ENCODE measurements at places on chromosomes 1 and 21.
A peak's percentile ranks its signal among the peaks of the same experiment; 100 is the strongest.

- peak; percentile 73 for DNase-seq
Measured at GRCh38 chr1:41361495-41362356, 492 bp downstream of the FOXO6 start.

GRCh38 chr1:66733348-66734017 is 18.8 kb upstream of the DYNLT5 start:
- no peak for DNase-seq

- peak; percentile 74 for DNase-seq
Measured at GRCh38 chr1:229893762-229894444, 173.1 kb upstream of the GALNT2 start.

GRCh38 chr1:31354283-31354682 is 18.6 kb downstream of the FABP3 start:
- DNase-seq, result no peak

- no peak for DNase-seq
Measured at GRCh38 chr1:245809361-245809760, 654.6 kb downstream of the KIF26B start.

DNA sequence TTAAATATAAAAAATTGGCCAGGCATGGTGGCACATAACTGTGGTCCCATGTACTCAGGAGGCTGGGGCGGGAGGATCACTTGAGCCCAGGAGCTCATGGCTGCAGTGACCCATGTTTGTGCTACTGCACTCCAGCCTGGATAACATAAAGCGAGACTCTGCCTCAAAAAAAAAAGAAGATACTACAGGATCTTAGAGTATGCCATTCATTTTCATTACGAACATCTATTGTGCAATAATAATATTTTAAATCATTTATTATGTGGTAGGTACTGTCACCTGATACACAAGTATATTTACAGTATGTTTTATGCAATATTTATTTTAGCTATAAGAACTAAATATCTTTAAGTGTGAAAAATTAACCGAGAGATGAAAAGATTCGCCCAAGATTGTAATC is 9.3 kb upstream of the GIPC2 start:
- DNase-seq, result no peak

DNA sequence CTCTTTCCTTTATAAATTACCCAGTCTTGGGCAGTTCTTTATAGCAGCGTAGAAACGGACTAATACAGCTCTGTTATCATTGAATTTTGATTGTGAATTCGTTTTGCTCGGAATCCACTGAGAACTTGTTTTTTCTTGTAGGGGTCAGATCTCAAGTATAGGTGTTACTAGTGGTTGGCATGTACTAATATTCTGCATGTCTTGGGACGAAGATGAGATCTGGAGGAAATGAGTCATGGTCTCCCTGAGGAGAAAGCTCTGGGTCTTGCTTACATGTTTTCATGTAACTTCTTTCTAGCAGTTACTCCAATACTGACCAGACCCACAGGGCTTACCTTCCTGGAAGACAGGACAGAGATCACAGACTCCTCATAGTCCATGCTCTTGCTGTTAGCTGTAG is 30.3 kb downstream of the ZSCAN20 start:
- no peak for DNase-seq

DNA sequence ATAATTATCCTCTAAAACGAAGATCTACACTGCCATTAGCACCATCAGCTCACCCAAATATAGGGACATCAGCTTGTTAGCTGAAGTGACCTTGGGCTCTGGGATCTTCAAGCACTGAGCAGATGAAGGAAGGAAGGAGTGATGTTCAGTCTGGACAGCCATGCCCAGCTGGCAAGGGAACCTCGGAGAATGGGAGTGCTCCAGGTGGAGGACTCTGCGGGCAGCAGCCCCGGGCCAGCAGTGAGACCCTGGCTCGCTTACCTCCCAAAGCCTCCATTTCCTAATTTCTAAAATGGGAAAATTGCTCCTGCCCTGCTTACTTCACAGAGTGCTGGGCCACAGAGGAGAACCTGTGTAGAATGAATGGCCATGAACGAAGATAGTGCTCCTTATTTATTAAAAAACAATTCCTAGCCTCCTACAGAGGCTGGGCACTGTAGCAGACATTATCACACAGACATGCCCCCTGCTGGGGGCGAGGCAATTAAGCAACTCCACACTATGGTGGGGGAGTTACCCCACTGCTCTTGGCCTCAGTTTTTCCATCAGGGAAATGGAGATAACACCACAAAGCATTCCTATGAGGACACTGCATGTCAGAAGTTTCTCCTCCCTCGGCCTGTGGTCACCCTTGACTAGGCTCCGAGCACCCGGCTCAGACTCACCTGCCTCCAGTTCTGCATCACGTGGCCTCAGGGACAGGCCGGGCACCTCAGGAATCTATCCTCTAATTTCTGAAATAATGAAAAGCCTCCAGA is 117.6 kb downstream of the KCNN3 start:
- DNase-seq, result no peak

DNA sequence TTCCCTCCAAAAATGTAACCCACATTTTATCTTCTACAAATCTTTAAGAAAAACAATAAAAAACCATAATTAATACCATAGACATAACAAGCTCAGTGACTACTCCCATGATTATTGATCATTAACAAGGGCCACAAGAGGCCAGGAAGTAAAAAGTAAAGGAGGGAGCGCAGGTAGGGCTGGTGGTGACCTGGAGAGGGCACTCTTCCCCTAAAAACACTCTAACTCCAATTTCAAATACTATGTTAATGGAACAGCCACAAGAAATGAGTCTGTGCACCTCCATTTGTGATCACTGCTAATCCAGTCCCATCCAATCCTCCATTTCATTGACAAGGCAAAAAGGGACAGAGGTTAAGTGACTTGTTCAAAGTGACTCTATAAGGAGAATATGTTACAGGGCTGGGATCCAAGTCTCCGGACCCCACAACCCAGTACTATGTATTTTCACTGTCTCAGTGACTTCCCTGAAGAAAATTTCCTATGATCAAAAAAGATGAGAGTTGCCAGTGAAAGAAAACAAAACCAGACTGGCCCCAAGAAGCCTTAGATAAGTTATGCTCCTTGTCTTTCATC is 41.2 kb upstream of the CFAP298 start:
- no peak for DNase-seq

DNA sequence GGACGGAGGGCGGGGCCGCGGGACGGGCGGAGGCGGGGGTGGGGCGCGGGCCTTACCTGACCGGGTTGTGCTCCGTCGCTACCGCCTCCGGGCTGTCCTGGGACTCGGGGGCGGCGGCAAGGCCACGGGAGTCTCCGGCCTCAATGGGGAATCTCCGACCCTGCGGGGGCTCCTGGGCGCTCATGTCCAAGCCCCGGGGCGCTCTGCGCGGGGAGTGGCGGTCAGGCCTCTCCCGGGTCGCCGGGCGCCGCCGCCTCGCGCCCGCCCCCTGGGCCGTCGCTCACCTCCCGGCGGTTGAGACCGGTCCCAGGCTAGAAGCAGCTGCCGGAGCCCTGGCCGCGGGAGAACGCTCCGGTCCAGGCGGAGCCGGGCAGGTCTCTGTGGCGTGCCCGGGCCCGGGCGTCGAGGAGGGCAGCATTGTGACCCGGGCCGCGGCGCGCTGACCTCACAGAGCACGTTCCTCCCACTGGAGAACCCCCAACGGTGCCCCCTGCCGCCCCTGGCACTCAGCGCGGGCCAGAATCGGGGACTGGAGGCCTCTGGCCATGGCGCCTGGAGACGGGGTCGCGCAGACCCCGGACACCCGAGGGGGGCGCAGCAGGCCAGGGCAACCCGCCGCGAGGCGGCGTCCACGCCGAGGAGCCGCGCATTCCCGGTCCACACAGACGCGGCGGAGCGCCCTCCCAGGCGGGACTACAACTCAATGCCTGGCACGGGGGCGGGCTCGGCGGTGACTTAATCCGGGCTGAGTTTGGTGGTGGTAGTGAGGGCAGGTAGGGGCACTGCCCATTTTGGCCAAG is 411 bp downstream of the FAM229A start:
- peak; percentile 35 for DNase-seq

DNA sequence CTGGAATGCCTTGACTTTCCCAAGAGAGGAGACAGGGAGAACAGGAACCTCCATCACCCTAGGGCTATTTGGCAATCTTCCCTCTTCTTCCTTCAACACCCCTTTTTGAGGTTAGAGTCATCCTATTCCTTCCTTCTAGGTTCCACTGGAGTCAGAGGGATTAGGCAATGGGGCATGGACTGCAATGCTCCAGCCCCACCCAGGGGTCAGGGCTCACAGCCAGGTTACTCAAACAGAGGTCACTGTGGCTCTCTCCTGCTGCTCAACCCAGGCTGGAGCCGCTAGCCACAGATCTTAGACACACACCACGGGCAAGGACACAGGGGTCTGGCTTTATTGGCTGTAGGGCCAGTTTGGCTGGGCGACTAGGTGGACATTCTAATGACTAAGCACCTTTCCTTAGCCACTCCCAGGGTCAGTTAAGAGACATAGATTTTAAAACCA is 145.5 kb upstream of the NRIP1 start:
- DNase-seq, result no peak

- peak; percentile 55 for DNase-seq
Measured at GRCh38 chr1:28087614-28088167, 719 bp downstream of the EYA3 start.

GRCh38 chr1:192378878-192379277 is 62.1 kb downstream of the RGS21 start:
- no peak for DNase-seq

- DNase-seq, result peak; percentile 82
Measured at GRCh38 chr21:16363518-16363917, 633.7 kb downstream of the USP25 start.

DNA sequence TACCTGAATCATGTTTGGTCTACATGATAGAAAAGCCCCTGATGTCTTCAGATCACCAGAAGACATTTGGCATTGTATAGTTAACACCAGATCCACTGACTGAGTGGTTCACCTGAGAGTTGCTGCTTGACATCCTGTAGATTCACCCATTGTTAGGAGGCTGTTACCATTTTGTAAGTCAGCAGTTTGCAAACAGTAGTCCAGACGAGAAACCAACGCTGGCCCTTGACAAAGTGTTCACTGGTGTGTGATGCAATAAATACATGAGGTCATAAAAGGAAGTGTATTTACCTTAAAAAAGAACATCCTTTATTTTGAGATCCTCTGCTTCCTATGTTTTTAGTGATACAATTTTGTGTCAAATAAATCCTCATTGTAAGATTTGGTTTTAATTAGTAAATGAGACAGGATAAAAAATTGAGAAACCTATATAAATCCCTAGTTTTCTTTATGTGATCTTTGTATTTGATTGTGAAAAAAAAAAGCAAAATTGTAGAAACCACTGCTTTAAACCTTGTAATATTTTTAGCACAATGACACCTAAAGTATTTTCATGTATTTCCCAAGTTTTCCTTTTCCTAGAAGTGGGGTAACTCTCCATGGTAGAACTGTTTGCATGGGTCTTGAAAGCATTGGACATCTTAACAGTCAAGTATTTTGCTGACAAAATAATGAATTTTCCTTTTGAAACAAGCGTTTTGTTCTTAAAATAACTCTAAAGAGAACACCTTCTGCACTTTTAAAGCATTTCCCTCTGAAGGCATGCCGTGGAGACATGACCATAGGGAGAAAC is 204.3 kb downstream of the FGGY start:
- no peak for DNase-seq

DNA sequence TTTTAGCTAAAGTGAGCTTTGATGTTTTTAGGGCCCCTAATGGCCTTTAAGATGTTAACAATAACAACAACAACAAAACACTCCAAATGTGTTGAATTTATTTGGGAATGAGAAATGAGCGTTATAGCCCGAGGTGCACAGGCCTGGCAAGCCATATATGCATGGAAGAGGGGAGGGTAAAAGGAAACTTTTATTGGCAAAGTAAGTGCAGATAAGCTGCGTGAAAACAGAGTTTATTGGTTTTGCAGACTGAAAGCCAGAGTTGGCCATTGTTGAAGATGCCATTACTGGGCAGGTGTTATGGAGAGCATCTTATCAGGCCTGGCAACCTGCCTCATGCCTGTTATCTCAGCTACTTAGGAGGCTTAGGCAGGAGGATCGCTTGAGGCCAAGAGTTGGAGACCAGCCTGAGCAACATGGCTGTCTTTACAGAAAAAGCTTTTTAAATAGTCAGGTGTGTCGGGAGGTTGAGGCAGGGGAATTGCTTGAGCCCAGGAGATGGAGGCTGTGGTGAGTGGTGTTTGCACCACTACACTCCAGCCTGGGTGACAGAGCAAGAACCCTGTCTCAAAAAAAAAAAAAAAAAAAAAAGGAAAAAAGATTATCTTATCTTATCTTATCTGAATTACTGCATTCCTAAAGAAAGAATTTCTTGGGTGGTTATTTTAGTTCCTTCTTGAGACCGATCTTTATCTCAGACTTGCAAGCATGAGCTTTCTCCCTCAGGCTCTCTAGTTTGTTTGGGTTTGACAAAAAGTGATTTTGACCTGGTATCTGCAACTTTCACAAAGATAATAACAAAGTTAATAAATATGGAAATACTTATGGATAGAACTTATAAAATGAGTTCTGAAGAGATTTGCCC is 1.7 kb downstream of the PATJ start:
- no peak for DNase-seq

DNA sequence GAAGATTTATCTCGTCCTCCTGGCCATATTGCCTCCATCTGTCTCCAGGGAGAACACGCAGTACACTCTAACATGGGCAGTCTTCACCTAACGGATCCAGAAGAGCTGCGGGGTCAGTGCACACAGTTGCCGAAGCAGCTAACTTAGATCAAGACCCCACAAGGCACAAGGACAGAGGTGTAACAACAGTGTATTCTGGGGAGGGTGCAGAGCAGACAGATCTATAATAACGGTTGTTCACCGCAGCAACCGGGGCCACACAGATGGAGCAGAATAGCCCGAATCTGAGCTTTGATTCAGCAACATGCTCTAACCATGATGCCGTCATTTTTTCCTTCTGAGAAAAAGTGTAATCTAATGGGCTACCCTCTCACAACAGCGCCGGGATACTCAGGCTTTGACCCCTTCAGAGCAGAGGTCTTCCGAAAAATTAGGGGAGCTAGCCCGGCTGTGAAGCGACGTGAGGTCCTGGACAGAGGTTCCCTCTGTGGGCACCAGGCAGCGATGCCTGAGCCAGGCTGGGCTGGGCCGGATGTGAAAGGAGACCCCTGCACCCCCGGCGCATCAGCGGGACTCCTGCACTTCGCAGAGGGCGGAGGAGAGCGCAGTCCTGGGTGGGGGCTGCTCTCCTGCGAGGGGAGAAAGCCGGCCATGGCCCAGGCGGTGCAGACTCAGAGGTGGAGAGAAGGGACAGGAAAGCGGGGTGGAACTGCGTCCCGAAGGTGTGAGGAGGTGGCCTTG is 57.5 kb downstream of the BCL9 start:
- peak; percentile 38 for DNase-seq

DNA sequence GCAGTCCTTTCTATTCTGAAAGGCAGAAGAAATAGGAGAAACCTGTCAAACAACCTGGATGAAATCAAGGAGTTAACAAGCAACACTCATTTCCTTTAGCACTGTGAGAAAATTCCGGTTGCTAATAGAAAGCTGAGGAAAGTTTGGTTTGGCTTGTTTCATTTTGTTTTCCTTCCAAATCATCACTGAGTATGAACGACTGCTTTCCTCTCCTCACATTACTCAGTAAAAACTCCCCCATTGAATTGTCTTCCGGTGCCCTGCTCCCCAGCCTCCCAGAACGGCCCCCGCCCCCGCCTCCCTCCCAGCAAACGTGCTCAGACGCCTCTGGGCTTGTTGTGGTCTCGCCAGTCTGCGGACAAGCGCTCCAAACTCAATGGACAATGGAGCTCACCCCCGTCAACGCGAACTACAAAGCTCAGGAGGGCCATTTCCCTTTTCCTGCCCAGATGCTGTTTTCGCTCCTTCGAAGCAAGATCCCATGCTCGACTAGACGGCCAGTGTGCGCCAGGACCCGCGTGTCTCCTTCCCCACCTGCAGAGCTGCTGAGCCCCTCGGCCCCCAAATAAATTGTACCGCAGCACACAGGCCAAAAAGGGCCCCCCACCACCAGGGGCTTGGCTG is 747 bp downstream of the STX6 start:
- peak; percentile 58 for DNase-seq

- peak; percentile 44 for DNase-seq
Measured at GRCh38 chr1:179369751-179370341, 4.1 kb downstream of the AXDND1 start.

All from NCI-H1417 (cell line).